H1 (cell line): ENCODE measurements at places on chromosomes 4 and X.

- no peak overlapping the region for H3K4me3 ChIP-seq
- H3K27me3 ChIP-seq = no peaks in the 10 kb centered on the region
- DNase-seq = no peak
Observed at GRCh38 chrX:16671005-16671404, 21.0 kb downstream of the S100G start.

GRCh38 chrX:25001808-25002660, 13.7 kb downstream of the ARX start:
- no peak overlapping the region for H3K27ac ChIP-seq
- H3K4me3 ChIP-seq = 0 out of 2 replicates have a peak overlapping the region, but pooled peaks have one; percentile 36
- no peak for DNase-seq
- H3K36me3 ChIP-seq = peaks cover 11% of the 10 kb centered on the region
- H3K27me3 ChIP-seq = peaks cover 57% of the 10 kb centered on the region

DNA sequence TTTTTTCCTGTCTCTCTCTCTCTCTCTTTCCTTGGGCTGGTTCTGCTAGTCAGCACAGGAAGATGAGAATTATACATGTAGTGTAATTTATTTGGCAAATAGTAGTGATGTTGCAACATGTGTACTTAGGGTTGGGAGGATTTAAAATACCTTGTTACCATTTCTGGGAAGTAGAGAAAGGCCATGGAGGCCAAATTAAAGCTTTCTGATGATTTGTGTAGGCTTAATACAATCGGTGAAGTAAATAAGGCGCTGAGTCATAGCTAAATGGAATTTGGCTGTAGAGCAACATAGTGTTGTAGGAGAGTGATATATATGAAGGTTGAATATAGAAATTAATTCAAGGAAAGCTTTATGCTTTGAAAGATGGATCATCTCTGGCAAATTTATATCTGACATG, 295.3 kb downstream of the GRID2 start:
- no peak overlapping the region for H3K27ac ChIP-seq
- H3K27me3 ChIP-seq = no peaks in the 10 kb centered on the region
- peaks cover 3% of the 10 kb centered on the region for H3K36me3 ChIP-seq
- H3K4me1 ChIP-seq = no peaks in the 10 kb centered on the region
- no peak for DNase-seq

DNA sequence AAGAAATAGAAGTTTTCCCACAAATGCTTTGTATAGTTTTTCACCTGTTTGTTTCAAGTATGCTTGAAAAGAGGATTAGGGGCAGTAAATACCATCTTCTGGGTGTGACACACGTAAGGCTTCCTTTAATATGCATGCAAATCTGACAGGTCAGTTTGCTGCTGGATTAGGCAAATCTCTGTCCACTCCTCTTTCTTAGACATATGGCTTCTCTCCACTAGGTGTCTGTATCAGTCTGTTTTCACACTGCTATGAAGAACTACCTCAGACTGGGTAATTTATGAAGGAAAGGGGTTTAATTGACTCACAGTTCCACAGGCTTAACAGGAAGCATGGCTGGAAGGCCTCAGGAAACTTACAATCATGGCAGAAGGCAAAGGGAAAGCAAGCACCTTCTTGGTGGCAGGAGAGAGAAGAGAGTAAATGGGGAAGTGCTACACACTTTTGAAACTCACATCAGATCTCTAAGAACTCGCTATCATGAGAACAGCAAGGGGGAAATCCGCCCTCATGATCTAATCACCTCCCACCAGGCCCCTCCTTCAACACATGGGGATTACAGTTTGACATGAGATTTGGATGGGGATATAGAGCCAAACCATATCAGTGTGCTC, 66.9 kb downstream of the TAB3 start:
- H3K36me3 ChIP-seq = no peaks in the 10 kb centered on the region
- no peak overlapping the region for H3K4me3 ChIP-seq
- no peak for DNase-seq
- no peaks in the 10 kb centered on the region for H3K27me3 ChIP-seq
- H3K4me1 ChIP-seq = no peaks in the 10 kb centered on the region

DNA sequence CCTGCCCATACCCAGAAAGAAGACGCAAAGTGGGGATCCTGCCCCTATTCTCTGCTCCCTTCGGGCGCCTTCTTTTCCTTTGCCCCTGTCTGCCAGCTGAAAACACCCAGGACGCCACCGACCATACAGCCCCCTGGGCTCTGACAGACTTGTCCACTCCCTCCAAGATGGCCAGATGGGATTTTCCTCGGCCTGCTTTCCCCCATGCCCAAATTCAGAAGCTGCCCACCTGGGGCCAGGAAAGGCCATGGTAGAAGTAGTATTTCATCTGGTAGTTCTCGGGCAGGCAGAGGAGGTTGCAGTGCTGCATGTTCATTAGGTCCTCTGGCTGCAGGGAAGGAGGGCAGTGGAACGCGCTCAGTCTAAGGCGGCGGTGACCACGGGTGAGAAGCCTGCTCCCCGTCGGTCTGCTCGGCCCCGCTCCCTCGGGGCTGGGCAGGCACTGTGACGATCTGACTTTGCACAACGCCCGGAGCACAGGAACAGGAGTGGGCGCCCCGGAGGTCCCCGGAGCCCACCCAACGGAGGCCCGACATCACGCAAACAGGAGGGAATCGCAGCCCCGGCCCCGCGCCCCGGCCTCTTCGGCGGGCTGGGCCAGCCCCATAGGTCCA, 582 bp downstream of the NAA10 start:
- H3K4me3 ChIP-seq = peak overlapping the region; percentile 57
- H3K27ac ChIP-seq = no peak overlapping the region
- H3K36me3 ChIP-seq = peaks cover 7% of the 10 kb centered on the region; the same call in 1 of the 2 replicates
- no peak for DNase-seq

DNA sequence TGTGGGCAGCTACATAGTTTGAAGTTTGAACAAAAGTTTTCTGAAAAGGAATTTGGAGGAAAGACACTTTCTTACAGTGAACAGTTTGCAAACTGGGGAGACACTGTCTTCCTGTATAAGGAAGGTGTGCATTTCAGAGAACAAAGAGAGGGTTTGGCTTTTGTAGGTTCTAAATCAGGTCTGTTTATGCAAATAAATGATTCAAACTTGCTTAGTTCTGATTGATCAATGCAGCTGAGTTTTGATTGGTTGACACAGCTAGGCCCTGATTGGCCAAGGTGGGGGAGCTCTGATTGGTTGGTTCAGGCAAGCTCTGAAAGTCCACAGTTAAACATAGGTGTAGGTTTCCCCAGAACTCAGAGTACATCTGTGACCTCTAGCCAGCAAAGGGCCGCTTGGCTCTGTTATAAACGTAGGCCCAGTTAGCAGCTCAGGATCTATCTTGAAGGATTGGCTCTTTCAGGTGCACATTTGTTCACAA, 63.0 kb upstream of the ENPP6 start:
- H3K4me3 ChIP-seq = no peak overlapping the region
- H3K36me3 ChIP-seq = no peaks in the 10 kb centered on the region
- H3K27ac ChIP-seq = no peak overlapping the region
- no peaks in the 10 kb centered on the region for H3K27me3 ChIP-seq

- no peak overlapping the region for H3K27ac ChIP-seq
- no peaks in the 10 kb centered on the region for H3K36me3 ChIP-seq
- no peaks in the 10 kb centered on the region for H3K4me1 ChIP-seq
- H3K4me3 ChIP-seq = no peak overlapping the region
Observed at GRCh38 chr4:74671080-74671698, 123.1 kb downstream of the BTC start.

GRCh38 chrX:663841-664240, 33.2 kb downstream of the SHOX start:
- H3K4me1 ChIP-seq = peaks cover 10% of the 10 kb centered on the region
- no peak overlapping the region for H3K27ac ChIP-seq
- no peak for DNase-seq
- no peaks in the 10 kb centered on the region; the same call in 1 of the 2 replicates for H3K27me3 ChIP-seq

GRCh38 chr4:661881-662761, 12.0 kb downstream of the ATP5ME start:
- no peak overlapping the region for H3K27ac ChIP-seq
- DNase-seq = no peak
- H3K36me3 ChIP-seq = no peaks in the 10 kb centered on the region; the same call in 1 of the 2 replicates
- no peaks in the 10 kb centered on the region for H3K4me1 ChIP-seq
- no peak overlapping the region for H3K4me3 ChIP-seq

DNA sequence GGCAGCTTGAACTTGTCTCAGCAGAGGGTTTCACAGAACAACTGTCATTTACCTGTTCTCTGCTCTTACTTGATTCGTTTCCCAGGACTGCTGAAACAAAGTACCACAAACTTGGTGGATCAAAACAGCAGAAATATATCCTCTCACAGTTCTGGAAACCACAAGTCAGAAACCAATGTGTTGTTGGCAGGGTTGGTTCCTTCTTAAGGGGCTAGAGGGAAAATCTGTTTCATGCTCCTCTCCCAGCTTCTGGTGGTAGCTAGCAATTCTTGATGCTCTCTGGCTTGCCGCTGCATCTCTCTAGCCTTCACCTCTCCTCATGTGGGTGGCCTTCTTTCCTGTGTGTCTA, 4.7 kb downstream of the TLR8 start:
- H3K36me3 ChIP-seq = no peaks in the 10 kb centered on the region
- H3K4me1 ChIP-seq = no peaks in the 10 kb centered on the region
- no peaks in the 10 kb centered on the region for H3K27me3 ChIP-seq
- no peak overlapping the region for H3K27ac ChIP-seq

DNA sequence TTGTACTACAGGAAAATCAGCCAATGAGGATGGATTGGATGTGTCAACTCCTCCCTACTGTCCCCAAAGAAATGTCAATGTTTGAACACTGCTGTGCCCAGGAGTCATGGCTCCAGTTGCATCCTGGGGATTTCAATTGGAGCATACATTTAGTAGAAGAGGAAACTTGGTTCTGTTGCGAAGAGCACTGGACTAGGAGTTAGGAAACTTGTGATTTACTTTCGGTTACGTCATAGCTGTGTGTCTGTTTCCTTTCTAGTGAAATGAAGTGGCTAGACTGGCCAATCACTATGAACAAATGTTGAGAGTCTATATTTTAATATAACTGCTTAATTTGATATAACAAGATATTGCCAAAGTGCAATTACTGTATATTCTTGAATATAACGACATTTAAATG, 35.2 kb downstream of the ARL9 start:
- no peaks in the 10 kb centered on the region for H3K36me3 ChIP-seq
- H3K4me1 ChIP-seq = no peaks in the 10 kb centered on the region; the same call in 1 of the 2 replicates
- no peak overlapping the region for H3K27ac ChIP-seq
- no peak overlapping the region for H3K4me3 ChIP-seq
